ENCODE measurements at places on chromosomes 7 and 10. TPM values are rescaled to one million over a fixed set of nuclear protein-coding genes. Genes with fewer than 3 reads are reported as not detected.

The PDE6C gene
- total RNA-seq = not detected

GRCh38 chr10:63376560-63377304 is 89.0 kb downstream of the JMJD1C start:
- DNase-seq = no peak

DNA sequence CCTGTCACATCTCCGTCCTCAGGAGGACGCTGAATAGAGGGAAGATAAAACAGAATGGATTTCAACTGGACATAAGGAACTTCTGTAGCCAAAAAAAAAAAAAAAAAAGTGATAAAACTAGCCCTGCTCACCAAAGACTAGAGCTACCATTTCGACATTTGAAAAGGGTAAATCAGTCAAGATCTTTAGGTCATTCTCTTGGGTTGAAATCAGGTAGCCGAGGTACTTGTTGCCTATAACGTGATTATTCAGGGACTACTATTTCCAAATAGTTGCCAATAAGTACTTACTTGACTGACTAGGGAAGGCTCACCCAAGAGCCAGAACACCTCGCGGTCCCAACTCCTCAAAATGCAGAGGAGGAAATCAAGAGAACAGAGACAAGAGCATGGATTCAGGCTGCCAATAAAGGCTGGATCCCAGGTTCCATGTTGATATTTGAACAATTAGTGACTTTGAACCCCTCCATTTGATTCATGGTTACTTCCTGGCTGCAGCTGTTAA is 2.0 kb downstream of the RHEB start:
- DNase-seq = no peak

DNA sequence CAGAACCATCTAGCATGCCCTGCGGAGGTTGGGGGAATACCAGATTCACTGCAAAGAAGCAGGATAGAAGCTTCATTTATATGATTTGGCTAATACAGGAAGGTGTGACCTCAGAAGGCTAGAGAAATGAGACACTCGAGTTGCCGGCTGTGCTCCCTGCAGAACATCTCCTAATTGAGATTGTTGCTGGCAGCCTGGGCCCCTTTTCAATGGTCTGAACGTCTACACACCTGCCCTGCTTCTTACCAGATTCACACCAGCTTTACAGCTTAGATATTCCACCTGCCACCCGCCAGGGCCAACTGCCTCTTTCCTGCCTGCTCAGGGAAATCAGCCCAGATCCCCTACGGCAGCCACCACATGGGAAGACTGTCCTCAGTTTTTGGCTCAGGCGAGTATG is 475.3 kb upstream of the AUTS2 start:
- DNase-seq = no peak
